Mesangial cell (primary cell): ENCODE measurements at places on chromosomes 6 and 20. TPM values are rescaled to one million over a fixed set of nuclear protein-coding genes. Genes with fewer than 3 reads are reported as not detected.

AFDN gene
- 30.8 and 51.1 TPM in 2 replicates for total RNA-seq

OPN5 gene
- not detected in 2 replicates for total RNA-seq

XKR7 gene
- not detected in 2 replicates for total RNA-seq

FKBP1C gene
- 0.13 and 0.33 TPM in 2 replicates for total RNA-seq

FERMT1 gene
- total RNA-seq: 5.6 and 12.7 TPM in 2 replicates
